ENCODE measurements at places on chromosomes 2 and 18.

DNA sequence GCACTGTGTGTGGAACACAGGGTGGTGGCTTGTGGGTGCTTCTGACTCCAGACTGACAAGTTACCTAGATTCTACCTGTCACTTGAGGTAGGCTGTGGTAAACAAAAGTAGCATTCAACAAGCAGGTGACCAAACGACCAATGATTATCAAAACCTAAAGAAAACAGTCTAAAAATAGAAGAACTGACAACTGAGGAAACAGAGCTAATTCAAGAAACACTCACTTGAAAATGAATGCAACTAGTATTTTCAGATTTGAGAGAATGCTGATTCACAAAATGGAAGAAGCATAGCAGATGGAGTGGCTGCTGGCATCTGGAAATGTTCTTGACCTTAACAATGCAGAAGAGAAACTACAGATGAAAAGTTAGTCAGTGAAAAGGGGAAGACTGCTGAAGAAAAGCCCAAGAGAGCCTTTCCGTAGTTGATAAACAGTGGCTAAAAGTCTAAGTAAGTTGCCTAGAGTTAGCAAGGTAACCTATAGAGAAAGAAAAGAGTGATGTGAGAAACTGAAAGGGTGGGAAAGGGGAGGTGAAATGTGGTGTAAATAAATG is 170.4 kb downstream of the NCK2 start:
- no peak for DNase-seq

DNA sequence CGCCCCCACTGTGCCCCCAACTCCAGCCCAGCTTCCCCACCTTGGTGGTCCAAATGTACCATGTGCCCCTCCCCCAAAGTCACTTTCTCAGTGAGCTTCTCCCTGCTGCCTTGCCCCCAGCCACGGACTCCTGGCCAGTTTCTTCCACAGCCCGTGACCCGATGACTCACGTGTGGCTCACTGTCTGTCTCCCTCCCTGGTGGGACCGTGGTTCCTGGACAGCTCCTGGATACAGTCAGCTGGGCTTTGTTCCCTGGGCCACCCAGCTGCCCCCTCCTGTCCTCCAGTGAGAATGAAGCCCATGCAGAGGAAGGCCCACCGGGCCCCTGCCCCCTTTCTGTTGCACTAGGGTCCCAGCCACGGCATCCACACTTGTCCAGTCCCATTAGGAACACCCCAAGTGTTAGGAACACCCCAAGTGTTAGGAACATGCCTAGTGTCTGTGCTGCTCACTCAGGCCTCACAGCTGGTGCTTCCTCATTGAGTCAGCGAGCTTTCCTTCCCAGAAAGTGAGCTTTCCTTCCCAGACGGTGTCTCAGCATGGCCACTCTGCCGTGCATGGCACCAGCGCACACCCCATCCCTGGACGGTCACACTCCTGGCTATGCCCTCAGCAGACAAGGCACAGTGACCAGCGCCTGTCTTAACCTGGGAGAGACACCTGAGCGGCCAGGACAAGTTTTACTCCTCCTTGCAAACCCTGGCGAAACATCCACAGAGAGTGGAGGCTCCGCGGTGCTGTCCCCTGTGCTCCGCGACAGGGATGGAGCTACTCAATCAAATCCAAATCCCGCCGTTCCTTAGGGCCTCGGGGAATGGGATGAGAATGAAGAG is 44.8 kb upstream of the CTDP1 start:
- DNase-seq, result no peak

DNA sequence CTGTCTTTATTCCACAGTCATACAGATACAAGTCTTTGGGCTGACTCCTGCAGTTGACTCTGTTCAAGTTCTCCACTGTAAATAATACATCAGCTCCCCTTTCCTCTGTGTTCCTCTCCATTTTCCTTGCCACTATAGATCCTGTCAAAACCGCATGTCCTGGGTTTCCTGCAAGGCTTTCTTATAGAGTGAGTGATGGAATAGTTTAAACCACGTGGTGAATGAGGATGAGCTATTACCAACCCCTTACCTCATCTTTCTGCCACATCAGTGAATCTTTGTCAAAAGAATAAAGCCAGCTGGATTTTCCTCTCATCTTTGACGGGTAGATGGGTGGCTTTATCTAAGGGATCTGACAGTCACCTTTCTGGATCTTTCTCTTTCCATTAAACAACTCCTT is 3.9 kb upstream of the GALNT14 start:
- no peak for DNase-seq

DNA sequence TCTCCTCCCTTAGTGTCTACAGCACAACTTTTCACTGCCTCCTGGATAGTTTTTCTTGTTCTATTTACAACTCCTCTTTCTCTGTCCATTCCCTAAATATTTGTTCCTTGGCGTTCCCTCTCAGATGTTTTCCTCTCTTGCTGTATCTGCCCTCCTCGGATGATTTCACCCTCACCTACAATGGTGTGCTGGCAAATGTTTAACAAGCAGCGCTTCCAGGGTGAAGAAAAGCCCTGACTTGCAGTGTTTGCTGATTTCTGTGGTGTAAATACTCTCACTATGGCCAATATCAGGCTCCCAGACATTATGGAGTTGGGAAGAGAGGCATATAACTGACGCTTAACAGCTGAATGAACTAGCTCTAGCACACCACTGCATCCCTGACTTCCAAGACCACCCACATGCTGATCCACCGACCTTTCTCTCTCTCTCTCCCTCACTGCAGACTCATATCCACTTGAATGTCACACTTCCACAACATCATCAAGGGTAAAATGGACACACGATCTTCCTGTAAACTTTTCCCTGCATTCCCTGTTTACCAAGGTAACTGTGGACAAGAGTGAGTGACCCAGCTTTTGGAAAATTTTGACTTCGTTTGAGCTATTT is 31.5 kb upstream of the SPTBN1 start:
- no peak for DNase-seq

DNA sequence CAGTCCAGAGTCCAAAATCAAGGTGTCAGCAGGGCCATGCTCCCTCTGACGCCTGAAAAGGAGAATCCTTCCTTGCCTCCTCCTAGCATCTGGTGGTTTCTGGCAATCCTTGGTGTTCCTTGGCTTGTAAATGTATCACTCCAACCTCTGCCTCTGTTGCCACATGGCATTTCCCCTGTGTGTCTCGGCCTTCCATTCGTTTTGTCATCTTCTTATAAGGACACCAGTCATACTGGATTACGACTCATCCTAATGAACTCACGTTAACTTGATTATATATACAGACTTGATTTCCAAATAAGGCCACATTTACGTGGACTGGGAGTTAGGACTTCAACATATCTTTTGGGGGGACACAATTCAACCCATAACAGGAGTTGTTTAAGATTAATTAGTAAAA is 15.8 kb downstream of the PMAIP1 start:
- DNase-seq, result no peak

- DNase-seq, result no peak
These were observed 663.1 kb downstream of the XIRP2 start for GRCh38 chr2:167551416-167551815.

GRCh38 chr18:56107821-56108477 is 520.0 kb upstream of the TCF4 start:
- DNase-seq, result no peak

Measured in activated CD8-positive, alpha-beta memory T cell treated with anti-CD3 and anti-CD28 coated beads for 1 hour (primary cell).